Amygdala (tissue), 56 donors: ENCODE measurements at places on chromosomes 2 and 18.

GRCh38 chr2:80001701-80002101 is 302.9 kb downstream of the LRRTM1 start:
- DNase-seq: no peak

GRCh38 chr2:172930871-172931255 is 144.8 kb upstream of the MAP3K20 start:
- no peak for DNase-seq

GRCh38 chr18:61949946-61950345 is 57.1 kb upstream of the RNF152 start:
- no peak for DNase-seq

- DNase-seq: peak; percentile 2
Measured at GRCh38 chr2:172404824-172405223, 22.6 kb upstream of the ITGA6 start.

- no peak for DNase-seq
Measured at GRCh38 chr2:109230941-109231420, 102.0 kb downstream of the SH3RF3 start.

GRCh38 chr2:67462738-67463496 is 65.8 kb downstream of the ETAA1 start:
- no peak for DNase-seq

DNA sequence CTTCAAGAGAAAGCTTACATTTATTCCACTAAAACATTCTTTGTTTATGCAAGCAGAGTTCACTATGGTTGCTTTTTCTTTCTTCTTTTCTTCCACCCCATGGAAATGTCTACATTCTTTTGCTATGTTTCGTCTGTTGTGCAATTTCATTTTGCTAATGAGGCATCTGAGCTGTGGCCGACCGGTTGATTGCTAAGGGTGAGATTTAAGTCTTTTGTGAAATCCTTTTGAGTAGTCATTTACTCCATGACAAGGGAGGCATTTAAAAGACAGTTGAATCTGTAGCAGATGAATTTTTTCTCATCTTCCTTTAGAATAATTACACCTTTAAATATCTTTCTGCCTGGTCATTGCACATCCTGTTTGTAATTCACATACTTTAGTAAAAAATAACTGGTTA is 324.1 kb upstream of the THUMPD2 start:
- no peak for DNase-seq

- no peak for DNase-seq
Measured at GRCh38 chr2:48292393-48292792, 237.6 kb upstream of the STON1 start.

DNA sequence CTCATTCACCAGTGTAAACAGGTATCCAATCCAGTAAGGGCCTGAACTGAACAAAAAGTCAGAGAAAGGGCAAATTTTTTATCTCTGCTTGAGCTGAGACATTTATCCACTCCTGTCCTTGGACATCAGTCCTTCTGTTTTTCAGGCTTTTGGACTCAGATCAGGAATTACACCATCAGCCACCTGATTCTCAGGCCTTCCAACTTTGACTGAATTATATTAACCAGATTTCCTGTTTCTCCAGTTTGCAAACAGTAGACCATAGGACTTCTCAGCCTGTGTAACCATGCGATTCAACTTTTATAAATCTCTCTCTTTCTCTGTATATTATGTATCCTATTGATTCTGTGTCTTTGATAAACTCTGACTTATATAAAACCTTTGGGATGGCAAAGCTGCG is 289.3 kb upstream of the CDH2 start:
- no peak for DNase-seq

DNA sequence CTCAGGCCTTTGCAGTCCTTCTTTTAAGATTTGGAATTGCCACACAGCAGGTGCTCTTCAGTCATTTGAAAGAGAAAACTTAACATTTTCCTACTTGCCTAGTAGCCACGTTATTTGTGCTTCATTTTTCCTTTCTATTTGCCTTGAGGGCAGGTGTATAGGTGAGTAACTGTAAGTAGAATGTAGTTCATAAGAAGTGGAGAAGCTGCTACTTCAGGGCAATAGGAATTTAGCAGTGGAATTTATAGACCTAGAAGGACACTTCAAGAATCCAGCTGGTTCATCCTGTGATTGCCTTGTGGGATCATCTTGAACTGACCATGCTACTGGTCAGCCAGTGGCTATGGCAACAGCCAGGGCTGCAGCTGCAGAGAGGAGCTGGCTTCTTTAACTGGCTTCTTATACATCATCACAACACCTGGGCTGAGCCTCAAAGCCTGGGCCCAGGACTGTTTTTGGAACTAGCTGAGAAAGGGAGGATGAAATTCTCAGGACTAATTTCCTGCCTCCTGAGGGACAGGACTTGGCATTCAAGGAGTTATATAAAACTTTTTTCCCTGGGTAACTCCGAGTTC is 5.1 kb upstream of the LANCL1 start:
- DNase-seq: no peak

GRCh38 chr18:50716902-50717301 is 102.9 kb downstream of the MRO start:
- DNase-seq: no peak

DNA sequence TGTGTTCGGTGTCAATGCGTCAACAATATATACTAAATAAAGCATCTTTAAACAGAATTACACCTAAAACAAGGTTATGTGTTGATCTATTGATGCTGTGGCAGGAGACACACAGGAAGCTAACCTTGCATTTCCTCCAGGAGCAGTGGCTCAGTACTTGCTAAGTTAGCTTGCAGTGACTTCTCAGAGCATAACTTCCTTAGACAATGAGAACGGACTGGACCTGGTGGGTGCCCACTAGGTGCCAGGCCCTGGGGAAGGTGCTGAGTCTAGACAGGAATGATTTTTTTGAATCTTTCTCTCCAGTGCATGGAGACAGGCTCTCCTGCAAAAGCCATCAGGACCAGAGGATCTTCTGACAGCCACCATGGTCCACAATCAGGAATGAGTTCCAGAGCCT is 73.8 kb upstream of the MGAT4A start:
- DNase-seq: no peak

DNA sequence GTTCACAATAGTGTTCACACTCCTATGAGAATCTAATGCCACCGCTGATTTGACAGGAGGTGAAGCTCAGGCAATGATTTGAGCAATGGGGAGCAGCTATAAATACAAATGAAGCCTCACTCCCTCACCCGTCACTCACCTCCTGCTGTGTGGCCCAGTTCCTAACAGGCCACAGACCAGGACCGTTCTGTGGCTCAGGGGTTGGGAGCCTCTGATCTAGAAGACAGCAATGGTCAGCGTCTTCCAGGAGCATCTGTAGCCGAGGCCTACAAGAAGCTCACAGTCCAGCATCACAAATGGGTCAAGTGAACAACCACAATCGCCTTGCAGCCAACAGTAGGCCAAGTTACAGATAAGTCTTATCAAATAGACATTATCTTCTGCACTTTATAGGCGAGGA is 110.0 kb upstream of the SLC66A3 start:
- no peak for DNase-seq

DNA sequence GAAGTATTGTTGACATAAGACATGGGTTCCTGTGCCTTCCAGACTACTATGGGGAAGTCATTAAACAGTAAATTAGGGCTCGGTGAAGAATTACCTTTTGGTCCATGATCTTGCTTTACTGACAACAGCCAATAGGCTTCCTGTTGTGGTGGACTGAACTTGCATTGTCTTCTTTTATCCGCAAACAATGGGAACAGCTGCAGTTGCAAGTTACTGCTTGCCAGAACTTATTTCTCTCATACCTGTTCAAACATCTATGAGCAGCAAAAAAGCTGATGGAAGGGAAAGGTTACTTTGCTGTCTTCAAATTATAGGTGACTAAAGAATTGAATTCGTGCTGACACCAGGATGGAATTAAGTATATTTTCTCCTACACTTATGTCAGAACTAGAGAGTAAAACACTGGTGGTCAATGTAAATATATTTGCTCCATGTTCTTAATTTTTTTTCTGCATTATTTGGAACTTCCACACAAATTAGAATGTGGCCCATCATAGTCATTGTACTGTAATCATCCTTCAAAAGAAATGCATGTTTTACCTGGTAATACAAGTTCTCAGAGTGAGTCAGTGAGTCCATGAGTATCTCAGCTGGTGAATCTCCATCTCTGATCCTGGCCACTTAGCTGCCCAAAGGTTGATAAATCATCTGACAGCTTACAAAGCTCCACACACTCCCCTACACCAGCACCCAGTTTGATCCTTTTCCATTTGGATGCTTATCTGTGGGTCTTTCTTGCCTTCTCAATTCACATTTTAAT is 37.3 kb upstream of the RNF152 start:
- DNase-seq: no peak

GRCh38 chr2:16871411-16871810 is 205.8 kb upstream of the CYRIA start:
- no peak for DNase-seq

- DNase-seq: no peak
Measured at GRCh38 chr2:10079870-10080535, at the start of gene CYS1. TSS of gene CYS1 (minus strand) at chr2:10080411. CDS start at chr2:10080223, 188 bp downstream.

- DNase-seq: no peak
Measured at GRCh38 chr18:24219561-24220317, 80.9 kb downstream of the CABYR start.

DNA sequence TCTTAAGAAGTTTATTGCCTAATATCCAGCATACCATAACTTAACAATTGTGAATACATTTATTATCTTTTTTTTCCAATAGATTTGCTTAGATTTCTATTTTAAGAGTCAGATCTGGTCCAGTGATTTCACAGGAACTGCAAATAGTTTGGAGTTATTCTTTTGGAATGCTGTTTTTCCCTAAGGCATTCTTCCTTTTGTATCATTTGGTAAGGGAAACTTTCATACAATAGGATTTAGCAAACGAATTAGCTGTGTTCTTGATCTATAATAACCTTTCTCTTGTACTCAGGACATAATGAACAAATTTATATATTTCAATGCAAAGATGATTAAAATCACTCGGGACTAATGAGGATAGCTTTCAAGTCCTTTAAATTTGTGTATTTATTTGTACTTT is 201.6 kb downstream of the ERBB4 start:
- DNase-seq: no peak

- DNase-seq: no peak
Measured at GRCh38 chr2:144464730-144465129, 55.2 kb downstream of the ZEB2 start.

GRCh38 chr2:196262606-196263005 is 91.2 kb upstream of the STK17B start:
- no peak for DNase-seq

DNA sequence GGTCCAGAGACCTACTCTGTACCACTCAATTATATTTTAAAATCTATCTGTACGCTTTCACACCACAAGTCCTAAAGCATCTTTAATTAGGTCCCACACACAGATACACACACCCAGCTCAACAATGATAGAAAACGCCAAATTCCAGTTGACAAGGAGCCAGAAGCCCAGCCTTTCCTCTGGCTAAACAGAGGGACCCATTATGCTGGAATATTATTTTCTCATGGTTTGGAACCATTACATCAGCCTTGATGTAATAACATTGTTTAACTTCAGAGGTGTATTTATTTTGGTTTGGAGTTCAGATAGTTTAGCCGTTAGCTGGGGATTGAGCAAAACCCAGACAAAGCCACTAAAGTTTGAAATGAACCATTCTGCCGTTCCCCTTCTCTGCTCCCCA is 14.0 kb upstream of the INHBB start:
- no peak for DNase-seq

GRCh38 chr2:241148891-241149674 is at the start of gene PASK:
TSS of gene PASK (minus strand) at chr2:241149472. CDS start at chr2:241143032, 6,440 bp downstream.
- DNase-seq: peak; percentile 36

GRCh38 chr2:5978131-5978751 is 286.1 kb downstream of the SOX11 start:
- no peak for DNase-seq

DNA sequence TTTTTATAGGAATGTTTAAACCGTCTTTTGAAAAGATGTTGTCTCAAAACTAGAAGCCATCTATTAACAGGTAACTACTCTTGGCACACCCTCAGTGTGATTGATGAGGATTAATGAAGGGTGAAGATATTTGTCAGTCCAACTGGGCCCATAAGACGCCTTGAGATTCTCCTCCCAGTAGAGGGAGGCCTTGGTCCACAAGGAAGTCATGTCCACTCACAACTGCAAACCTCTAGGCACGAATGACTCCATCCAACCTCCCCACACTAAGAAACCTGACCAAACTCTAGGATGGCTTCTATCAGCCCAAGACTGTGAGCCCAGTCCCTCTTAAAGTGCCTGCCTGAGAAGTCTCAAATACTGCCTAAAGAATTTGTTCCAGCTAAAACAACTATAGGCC is 19.2 kb upstream of the GRP start:
- no peak for DNase-seq

- DNase-seq: no peak
Measured at GRCh38 chr2:237128026-237128703, 42.5 kb downstream of the COPS8 start.

GRCh38 chr2:45210462-45211195 is 201.4 kb upstream of the SIX2 start:
- DNase-seq: no peak

GRCh38 chr2:86074256-86074655 is 31.4 kb downstream of the POLR1A start:
- DNase-seq: no peak

DNA sequence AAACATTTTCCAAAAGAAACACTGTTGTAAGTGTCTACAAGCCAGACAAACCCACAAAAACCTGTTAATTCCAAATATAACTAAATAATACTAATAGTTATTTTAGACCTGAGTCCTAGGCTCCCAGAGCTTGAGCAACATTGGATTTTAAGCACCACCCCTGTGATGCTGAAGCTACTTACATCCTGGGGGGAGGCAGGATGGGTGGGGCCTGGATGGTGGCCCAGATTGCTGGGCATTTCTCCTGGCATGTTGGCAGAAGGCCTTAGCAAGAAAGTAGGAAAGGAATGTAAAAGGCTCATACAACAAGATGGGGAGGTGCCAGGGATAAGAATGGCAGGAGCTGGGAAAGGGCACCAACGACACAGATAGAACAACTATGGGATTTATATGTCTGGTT is 50.7 kb upstream of the OTX1 start:
- no peak for DNase-seq

DNA sequence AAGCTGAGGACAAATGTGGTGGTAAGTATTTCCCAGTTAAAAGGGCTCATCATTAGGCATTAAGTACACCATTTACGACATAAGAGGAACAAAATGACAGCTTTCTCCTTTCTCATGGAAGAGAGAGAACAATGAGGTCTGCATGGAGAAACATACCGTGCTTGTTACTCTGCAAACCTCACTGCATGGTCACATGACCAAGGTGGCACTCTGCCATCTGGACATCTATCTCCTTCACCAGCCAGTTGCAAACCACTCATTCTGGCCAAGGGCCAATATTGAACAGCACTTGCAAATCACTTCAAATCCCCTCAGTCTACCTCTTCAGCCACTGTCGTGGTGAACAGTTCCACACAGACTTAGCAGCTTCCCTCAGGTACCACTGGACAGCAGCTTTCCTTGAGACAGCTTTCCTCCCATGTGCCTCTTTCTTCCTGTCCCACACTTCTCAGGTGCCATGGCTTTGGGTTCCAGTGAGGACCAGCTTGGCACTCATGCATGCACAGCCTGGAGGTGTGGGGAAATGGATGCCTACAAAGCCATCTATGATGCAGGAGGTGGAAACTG is 29.5 kb upstream of the DPP4 start:
- DNase-seq: no peak
